ENCODE measurements at places on chromosomes 11 and 22.

DNA sequence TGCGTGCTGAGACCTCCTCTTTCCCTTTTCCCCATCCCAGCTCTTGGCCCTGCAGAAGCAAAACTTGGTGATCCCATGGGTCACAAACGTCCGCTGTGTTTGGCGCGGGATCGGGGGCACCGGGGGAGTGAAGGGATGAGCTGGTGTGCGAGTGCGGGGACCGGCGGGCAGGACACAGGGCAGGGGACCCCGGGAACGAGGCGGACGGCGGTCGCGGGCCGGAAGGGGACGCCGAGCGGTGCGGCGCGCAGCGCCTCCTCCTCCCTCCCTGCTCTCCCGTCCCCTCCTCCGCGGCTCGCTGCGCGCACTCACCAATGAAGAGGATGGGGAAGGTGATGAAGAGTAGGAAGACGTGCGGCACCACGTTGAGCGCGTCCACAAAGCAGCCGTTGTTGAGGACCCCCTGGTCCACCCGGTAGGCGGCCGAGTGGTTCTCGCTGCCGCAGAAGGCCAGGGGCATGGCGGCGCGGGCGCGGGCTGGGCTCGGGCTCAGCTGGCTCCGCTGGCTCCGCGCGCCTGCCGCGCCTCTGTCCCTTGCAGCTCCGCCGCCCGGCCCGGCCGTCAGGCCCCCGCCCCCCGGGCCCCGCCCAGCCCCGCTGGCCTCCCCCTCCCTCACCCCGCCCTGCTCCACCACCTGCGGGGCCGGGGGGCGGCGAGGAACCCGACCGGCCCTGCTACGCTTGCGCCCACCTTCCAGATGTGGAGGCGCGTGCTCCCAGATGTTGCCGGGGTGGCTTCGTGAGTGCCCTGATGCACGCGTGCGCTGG is at the start of gene ABCC8:
Gene ABCC8 (minus strand): TSS at position 529 of the 767 bp plus-strand sequence. CDS start 69 bp downstream, at position 460.
- DNase-seq, result no peak

DNA sequence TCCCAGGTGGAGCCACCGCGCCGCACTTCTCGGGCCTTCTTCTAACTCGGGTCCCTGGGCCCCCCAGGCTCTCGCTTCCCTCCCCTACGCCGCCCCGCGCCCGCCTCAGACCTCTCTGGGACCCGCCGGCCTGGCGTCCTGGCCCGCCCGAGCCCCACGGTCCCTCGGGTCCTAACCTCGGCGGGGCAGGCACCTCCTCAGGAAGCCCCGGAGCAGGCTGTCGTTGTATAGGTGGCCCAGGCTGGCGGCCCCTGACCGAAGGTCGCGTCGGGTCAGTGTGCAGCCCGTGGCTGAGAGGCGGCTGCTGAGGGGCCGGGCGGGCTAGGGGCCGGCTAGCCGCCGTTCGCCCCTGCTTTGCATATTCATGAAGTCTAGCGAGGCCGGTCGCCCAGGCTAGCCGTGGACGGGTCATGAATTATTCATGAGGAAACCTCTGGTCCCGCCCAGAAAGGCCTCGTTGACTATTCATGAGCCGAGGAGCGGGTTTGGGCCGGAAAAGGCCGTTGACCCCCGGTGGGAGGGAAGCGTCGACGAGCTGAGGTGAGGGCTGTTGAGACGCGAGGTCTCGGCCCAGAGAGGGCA is at the start of gene HORMAD2:
Gene HORMAD2 (plus strand): TSS at position 513 of the 582 bp plus-strand sequence. CDS start 13,489 bp downstream, outside the sequence.
- no peak for DNase-seq

- DNase-seq, result no peak
Observed at GRCh38 chr11:36222831-36223635, 66.2 kb downstream of the COMMD9 start.

- no peak for DNase-seq
Observed at GRCh38 chr11:92846491-92847125, 122.8 kb upstream of the MTNR1B start.

GRCh38 chr22:43208703-43209522 is 22.0 kb upstream of the TTLL12 start:
- DNase-seq, result no peak

DNA sequence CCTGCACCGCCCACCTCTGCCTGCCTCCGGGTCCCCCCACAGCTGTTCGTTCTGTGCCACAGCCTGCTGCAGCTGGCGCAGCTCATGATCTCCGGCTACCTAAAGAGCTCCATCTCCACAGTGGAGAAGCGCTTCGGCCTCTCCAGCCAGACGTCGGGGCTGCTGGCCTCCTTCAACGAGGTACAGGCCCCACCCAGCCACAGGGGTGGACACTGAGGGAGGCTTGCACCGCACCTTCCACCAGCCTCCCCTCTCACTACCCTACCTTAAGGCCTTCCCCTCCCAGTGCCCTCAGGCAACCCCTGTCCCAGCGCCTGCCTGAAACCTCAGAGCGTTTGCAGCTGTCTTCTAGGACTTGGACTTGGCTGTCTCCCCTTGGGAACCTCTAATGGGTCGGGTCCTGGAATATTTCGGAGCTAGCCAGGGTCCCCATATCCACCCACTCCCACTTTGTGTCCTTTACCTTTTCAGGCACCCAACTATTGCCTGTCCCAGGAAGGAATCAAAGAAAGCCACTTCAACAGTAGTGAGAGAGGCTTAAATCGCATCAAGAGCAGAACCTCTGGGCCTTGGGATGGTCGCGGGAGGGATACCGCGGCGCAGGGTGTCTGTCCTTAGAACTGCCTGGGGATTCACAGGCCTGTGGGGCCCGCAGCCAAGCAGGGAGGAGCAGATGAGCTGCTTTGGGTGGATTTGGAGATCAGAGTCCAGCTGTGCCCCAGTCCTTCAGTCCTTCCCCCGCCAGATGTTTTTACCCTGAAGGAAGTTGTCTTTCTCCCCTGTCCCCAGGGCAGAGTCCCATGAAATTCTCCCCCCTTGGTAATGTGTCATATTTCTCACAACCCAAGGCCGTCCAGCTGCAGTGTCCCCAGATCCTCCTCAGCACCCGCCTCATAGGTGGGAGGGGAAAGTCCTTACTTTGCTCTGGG is 13.3 kb downstream of the SLCO2B1 start:
- DNase-seq, result no peak

- DNase-seq, result peak; percentile 79
Observed at GRCh38 chr22:37229805-37230672, 14.0 kb downstream of the RAC2 start.

DNA sequence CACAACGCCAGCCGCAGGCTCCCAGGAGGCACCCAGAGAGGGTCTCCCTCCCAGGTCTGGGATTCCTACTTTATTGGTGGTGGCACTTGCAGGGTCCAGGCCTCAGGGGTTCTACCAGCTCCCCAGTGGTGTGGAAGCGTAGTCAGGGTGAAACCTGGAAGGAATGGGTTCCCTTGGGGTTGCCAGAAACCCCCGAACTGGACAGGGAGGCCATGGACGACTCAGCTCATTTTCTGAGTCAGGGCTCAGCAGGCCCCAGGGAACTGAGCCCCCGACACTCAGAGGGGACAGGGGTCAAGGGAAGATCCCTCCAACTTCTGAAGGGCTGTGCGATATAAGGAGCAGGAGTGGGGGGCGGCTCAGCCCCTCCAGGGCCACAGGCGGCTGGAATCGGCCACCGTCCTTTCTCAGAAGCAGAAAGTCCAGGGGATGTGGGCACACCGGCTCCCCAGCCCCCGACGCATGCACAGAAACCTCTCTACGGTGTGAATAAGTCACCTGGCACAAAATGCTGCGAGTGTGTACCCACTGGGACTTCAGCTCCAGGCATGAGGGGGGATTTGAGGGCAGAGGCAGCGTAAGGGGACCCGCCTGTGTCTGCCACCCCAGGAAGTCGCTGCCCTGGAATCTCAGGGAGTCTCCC is 25.1 kb downstream of the MRGPRG start:
- DNase-seq, result no peak

- no peak for DNase-seq
Observed at GRCh38 chr11:3217818-3218482, 663 bp downstream of the MRGPRG start.

DNA sequence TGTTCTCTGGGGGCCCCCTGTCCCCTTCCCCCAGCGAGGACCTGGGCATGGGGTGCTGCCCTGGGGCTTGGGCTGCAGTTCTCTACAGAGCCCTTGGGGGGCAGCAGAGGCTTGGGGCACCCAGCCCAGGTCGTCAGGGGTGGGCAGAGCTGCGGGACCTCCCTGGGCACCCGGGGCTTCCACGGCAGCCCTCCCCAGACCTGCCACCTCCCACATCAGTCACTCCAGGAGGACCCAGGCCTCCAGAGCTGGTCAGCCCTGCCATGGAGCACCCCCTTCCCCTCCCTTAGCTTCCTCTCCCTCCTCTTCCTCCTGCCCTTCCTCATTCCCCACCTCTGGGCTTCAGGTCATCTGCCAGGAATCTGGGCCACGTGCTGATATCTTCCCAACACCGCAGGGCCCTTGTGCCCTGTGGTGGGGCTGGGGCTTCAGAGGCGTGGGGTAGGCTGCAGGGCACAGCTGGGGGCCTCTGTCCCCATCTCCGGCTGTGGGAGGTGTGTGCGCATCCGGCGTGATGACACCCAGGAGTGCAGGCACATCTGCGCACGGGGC is 5.8 kb downstream of the TSPAN4 start:
- DNase-seq, result peak; percentile 56

- no peak for DNase-seq
Observed at GRCh38 chr11:104011044-104011443, 25.4 kb upstream of the DDI1 start.

DNA sequence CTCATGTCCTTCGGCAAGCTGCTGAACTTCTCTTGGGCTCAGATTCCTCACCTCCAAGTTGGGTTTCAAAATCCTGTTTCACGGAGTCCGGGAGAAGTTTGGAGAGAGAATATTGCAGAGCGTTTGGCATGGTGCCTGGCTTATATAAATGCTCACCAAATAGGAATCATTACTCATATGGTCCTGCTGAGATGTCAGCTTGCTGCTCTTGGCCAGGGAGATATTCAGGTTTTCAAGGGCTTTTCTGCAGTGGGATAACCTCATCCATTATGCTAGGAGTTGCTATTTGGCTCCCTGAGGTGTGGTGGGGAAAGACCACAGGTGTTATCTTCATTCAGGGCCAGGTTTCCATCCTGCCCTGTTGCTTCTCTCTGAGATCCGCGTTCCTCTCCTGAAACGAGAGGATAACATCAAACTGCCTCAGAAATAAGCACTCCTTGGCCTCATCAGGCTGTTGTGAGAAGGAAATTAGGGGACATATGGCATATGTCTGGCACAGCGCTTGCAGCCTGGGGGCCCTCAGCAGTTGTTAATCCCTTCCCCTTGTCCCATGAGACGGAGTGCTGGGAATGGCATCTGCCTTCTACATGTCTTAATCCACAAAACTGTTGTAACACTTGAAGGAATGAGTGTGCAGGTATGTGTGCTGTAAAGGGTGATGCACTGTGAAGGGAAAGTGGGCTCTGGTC is 29.9 kb upstream of the ACER3 start:
- DNase-seq, result no peak

DNA sequence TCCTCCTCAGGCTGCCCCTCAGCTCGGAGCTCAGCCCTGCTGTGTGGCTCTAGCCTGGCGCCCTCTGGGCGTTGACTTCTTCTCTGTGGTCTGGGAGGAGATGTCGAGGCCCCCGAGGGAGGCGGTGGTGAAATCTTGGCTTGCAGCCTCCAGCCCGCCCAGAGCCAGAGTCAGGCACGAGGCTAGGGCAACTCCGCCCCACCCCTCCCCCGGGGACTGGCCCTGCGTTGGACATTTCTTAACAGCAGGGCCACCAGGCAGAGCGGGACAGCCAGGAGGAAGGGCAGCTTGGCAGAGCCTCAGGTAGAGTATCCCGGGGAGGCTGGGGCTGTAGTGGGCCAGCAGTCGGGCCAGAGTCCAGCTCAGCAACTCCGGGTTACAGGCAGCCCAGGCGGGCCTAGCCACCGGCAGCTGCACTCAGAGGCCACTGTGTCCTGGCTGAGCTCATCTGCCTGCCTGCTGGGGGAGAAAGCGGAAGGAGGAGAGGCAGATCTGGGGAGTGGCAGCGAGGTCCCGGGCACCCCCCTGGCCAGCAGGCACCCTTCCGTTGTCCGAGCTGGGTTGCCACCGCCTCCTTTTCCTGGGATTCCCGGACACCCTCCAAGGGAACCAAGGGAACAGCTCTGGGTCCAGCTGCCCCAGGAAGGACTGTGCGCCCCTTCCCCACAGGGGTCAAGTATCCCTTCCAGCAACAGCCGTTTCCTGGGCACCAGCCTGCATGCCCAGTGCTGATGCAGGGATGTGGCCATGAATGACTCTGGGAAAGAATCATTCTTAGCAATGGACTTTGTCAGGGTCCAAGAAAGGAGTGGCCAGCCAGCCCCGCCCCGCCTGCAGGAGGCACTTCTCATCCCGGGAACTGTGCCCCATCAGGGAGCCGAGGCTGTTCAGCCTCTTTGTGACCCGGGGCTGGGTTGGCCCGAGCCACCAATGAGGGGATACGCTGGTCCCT is at the start of gene ALDH3B1:
Gene ALDH3B1 (plus strand): TSS at position 238 of the 952 bp plus-strand sequence. CDS start 4,971 bp downstream, outside the sequence.
- no peak for DNase-seq

GRCh38 chr11:82828472-82828871 is 71.8 kb downstream of the PRCP start:
- DNase-seq, result no peak

GRCh38 chr22:47209547-47210023 is 447.1 kb downstream of the TBC1D22A start:
- no peak for DNase-seq

DNA sequence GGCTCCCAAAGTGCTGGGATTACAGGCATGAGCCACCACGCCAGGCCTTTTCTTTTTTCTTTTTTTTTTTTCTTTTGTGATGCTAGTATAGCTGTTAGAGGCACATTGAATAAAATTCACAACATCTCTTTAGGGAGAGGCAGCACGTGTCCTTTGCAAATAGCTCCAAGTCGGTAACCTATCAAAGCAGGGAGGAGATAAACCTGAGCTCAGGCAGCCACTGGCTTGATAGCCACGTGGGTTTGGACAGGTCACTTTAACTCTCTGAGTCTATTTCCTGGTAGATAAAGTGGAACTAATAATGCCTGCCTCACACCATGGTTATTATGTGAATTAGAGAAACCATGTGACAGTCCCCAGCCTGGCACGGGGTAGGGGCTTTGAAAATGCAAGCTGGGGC is 43.1 kb upstream of the ATXN10 start:
- no peak for DNase-seq

GRCh38 chr11:9962722-9963121 is 298.8 kb downstream of the SWAP70 start:
- DNase-seq, result no peak

GRCh38 chr11:113242060-113242459 is 72.3 kb upstream of the TTC12 start:
- no peak for DNase-seq

DNA sequence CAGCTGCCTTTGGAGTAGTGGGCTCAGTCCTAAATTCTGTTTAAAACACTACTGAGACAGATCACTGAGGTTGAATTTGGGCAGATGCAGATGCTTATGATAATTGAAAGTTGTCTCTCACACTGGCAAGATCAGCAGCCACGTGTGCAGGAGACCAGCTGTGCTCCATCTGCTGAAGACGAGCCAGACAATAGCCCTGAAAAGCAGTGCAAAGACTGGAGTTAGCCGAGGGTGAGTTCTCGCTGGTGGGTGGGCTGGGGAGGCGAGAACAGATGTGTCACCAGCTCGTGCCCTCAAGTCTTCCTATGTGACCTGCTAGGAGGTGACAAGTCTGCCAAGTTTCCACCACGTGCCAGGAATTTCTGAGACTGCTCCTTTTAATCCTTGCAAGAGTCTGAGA is 661.3 kb upstream of the B3GAT1 start:
- DNase-seq, result no peak

GRCh38 chr11:36265793-36266628 is 23.2 kb downstream of the COMMD9 start:
- no peak for DNase-seq

All from stimulated activated CD4-positive, alpha-beta T cell treated with anti-CD3 and anti-CD28 coated beads, Interleukin-15, amount 100 ng/mL, for 1 hour (primary cell).